ENCODE measurements at places on chromosomes 12 and 14.

- DNase-seq = no peak
These were observed 645.0 kb downstream of the C12orf50 start for GRCh38 chr12:87384226-87384625.

DNA sequence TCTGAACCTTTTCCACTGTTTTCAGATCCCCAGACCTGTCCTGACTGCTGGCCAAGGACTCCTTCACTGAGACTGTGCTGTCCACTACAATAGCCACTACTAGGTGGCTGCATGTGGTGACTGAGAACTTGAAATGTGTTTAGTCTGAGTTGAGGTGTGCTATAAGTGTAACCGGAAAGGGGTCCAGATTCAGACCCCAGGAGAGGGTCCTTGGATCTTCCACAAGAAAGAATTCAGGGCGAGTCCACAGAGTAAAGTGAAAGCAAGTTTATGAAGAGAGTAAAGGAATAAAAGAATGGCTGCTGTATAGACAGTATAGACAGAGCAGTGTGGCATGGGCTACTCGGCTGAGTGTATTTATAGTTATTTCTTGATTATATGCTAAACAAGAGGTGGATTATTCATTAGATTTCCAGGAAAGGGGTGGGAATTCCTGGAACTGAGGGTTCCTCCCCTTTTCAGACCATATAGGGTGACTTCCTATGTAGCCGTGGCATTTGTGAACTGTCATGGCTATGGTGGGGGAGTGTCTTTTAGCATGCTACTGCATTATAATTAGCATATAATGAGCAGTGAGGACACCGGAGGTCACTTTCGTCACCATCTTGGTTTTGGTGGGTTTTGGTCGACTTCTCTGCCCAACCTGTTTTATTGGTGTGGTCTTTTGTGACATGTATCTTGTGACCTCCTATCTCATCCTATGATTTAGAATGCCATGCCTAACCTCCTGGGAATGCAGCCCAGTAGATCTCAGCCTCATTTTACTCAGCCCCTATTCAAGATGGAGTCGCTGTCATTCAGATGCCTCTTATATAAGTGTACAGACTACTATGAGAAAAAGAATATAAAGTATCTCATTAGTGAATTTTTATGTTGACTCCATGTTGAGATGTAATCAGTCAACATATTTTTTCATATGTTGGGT, 70.0 kb upstream of the SRSF5 start:
- DNase-seq = no peak

DNA sequence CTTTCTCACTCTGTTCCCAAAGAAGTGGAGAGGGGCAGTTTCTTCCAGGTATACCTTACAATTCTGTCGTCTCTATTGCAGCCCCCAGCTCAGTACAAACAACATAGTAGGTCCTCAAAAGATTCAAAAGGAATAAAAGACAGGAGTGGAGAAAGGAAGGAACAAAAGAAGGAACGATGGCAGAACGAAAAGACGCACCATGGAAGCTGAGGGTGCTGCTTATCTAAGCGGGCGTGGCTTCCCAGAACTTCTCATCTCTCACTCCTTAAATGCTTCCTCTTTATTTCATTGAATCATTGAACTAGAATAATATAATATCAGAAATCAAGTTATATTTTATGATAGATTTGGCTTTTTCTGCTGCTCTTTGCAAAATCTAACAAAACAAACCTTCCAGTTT, 13.7 kb upstream of the LTA4H start:
- no peak for DNase-seq

GRCh38 chr12:30953257-30953656, 26.7 kb downstream of the TSPAN11 start:
- DNase-seq = no peak

DNA sequence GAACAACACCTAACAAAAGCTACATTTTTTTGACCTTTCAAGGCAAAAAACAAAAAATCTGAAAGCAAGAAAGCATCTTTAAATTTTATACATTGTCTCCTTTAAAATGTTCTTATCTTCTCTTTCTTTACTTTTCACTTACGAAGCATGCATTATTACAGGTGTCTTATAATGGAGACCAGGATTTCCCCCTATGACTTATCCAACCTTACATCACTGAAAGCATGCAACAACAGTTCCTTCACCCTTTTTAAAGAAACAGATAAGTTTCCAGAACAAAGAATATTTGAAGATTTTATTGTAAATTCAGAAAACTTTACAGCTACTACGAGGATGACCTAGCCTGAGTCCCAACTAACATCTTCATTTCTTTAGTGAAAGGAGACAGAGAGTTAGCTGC, 277.2 kb downstream of the AKAP6 start:
- DNase-seq = no peak

- no peak for DNase-seq
These were observed 36.3 kb downstream of the ADGRD1 start for GRCh38 chr12:130990034-130990433.

DNA sequence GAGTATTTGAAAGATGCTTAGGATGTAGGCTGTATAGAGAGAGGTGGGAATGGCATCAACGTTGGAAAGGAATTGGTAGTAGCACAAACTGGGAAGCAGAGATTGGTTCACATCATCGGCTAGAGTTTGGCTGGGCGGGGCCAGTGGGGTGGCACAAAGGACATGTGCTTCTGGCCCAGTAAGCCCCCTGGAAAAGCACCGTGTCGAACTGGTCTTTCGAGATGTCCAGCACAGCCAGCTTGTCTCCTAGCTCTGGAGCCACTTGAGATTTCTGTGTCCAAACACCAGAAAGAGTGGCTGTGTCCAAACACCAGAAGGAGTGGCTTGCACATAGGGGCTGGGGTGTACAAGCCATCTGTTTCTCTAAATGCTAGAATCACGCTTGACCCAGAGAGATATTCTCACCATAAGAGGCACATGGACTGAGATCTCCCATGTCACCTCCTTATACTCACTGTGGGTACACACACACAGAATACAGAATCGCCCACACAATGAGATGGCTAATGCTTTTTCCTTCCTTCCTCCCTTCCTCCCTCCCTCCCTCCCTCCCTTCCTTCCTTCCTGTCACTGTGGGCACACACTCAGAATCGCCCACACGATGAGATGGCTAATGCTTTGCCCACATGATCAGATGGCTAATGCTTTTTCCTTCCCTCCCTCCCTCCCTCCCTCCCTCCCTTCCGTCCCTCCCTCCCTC, 41.8 kb upstream of the KCNK13 start:
- no peak for DNase-seq

- no peak for DNase-seq
These were observed 3.9 kb upstream of the PRB3 start for GRCh38 chr12:11273449-11273848.

GRCh38 chr12:33794954-33795353, 227.3 kb upstream of the ALG10 start:
- DNase-seq = no peak

GRCh38 chr12:9079082-9079481, 36.6 kb downstream of the A2M start:
- DNase-seq = no peak

DNA sequence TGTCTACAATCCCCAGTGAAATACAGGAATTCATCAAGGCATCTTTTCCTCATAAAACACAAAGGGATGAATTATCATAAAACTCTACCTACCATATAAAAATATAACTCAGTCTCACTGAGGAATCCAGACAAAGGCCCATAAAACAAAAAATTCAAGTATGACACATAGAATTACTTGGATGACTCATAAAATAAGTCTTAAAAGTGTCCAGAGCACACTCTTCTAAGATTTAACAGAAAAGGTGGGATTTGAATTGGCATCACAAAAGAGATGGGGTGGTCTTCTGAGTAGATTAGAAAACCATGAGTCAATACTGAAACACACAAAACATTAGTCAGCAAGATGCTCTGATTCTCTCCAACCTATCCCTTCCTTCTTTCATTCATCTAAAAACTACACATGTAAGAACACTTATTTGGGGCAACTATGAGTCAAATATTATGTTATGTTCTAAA, 202.7 kb upstream of the GARIN6 start:
- DNase-seq = no peak

DNA sequence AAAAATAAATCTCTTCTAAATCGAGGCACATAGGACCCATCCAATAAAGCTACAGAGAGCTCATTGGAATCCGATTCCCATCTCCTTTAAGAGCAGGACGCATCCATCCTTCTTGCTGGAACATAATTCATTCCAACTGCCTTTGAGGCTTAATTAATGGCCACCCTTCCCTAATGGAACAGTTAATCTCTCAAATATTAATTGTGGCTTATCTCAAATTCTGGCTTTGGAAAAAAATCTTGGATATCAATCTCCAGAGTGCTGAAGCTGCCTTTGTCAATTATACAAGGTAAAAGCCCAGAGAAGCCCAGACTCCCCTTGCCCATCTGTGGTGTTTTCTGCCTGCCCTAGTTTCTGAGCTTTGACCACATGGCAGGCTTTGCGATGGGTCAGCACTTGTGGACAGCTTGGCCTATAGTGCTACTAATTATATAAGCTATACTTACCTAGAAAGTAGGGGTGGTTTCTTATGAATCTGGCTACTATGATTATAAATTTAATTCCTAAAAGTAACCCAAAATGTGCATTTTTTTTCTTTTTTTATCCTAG, 246.3 kb downstream of the NUAK1 start:
- DNase-seq = no peak

GRCh38 chr12:65529771-65530435, 251.4 kb downstream of the MSRB3 start:
- DNase-seq = no peak

DNA sequence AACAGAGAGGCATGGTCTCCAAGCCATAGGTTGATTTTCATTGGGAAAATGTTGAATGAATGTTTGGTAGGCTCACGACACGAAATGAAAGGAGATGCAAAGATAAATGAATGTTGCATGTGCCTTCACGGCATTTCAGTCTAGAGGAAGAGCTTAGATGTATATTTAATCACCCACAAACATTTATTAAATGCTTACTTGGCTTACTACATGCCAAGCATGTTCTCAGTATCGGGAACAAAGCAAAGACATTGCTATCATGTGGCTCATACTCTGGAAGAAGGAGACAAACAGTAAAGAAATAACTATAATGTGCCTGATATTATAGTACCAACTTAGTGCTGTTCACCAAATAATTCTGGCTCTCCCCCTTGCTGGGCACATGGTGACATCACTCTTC, 133.5 kb downstream of the LLPH start:
- no peak for DNase-seq

DNA sequence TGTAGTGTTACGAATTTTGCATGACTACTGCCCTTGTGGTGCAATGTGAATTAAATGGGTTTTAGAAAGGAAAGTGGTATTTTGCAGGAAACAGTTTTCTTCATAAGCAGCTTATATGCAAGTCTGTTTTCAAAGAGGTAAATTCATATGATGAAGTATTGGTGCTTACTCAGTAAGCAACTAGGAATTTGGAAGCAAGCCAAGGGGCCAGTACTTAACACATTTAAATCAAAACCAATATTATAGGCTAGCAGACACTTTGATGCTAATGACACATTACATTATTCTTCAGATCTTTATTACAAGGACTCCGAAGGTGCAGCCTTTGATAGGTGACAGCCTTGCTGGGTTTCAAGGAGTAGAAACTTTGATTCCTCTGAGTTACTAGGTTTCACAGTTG, 23.1 kb downstream of the MGAT4C start:
- no peak for DNase-seq

DNA sequence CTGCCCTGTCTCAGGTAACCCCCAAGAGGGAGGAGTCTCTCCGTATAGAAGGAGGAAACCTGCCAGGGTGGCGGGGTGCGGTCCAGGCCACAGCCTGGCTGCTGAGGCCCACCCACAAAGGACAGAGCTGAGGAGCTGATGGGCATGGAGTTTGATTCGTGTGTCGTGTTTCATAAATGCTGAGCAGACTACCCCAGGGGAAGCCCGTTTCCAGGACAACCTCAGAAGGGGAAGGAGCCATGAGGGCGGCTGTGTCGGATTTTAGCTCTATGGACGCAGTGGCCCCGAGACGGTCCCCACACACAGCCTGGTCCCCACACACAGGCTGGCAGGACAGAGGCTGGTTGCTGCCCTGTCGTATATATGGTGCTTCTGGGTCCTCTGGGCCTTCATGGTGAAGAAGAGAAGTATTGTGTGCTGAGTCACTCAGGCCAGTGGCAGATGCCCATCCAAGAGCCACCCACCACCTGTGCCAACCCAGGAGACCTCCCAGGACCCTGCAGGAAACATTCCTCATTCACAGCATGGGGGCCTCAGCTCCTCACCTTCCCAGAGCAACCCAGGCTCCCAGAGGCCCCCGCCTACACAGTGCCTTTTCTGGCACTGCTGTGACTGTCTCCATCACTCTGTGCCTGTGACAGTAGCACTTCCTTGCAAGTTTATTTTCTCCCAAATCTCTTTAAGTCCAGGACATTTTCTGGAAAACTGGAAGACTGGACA, 63.1 kb upstream of the RIN3 start:
- no peak for DNase-seq

DNA sequence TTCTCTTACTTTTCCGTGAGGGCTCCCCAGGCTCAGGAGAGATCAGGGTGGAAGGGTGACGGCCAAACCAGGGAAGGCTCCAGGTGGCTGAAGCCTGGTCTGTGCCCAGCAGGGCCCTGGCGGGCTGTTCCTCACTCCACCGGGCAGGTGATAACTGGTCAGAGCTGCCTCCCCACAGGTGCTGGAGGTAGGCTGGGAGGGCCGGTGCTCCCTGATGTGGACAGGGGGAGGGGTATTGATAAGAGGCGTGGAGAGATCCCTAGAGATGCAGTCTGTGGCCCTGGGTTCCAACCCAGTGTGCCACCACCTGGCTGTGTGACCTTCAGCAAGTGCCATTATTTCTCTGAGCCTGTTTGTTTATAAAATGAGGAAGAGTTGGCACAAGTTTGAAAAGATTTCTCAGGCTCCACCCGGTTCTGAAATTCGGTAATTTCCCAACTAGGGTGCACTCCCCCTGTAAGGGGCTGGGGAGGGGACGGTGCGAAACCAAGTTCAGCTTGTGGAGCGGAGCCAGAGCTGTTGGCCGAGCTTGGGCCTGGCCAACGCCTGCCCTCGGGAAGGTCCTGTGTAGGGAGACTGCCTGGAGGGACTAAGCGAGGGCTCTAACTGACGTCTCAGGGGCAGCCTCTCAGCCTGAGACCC, 1.0 kb upstream of the NR4A1 start:
- DNase-seq = peak; percentile 32

DNA sequence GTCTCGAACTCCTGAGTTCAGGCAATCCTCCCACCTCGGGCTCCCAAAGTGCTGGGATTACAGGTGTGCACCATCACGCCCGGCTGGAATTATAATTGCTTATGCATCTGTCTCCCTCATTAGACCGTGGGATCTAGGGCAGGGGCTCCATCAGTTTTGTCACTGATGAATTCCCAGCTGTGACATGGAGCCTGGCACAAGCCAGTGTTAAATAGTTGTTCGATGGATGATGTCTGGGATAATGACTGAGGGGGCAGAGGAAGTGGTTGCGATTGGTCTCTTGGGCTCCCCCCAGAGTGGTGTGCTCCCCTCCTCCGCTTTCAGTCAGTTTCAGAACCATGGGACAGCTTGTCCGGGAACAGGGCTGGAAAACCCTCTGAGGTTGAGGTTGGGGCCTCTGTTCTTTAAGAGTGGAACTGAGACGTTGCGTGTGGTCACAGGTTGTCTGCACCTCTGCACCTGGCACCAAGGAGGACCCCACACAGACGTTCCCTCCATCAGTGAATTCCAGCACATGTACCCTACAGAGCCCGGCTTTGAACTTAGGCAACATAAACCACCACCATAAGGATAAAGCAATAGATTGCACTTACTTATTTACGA, 30.8 kb upstream of the BATF start:
- no peak for DNase-seq

- DNase-seq = no peak
These were observed 7.5 kb upstream of the KLHL42 start for GRCh38 chr12:27772328-27773049.

All from activated CD4-positive, alpha-beta T cell treated with anti-CD3 and anti-CD28 coated beads for 1 hour (primary cell).